SW 1271 (cell line): ENCODE measurements at places on chromosomes 4 and X.
A peak's percentile ranks its signal among the peaks of the same experiment; 100 is the strongest.

DNA sequence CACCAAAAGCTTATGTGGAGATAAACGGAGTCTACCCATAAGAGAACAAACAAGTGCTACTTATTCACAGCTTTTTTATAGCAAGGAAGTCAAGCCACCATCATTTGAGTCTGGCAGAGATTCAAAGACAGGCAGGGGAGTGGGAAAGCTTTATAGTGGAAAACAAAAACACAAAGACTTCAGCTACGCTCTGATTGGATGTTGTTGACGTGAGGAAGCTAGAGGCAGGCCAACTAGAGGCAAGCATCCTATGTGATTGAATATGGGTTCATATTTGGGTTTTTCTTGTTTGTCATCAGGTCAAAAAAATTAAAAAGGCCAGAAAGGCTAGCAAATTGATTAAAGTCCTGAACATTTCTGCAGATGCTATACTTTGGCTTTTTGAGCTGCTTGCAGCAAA, 719 bp upstream of the TCEAL4 start:
- DNase-seq, result no peak

- no peak for DNase-seq
These were observed 45.3 kb downstream of the HMGB2 start for GRCh38 chr4:173288698-173289352.

DNA sequence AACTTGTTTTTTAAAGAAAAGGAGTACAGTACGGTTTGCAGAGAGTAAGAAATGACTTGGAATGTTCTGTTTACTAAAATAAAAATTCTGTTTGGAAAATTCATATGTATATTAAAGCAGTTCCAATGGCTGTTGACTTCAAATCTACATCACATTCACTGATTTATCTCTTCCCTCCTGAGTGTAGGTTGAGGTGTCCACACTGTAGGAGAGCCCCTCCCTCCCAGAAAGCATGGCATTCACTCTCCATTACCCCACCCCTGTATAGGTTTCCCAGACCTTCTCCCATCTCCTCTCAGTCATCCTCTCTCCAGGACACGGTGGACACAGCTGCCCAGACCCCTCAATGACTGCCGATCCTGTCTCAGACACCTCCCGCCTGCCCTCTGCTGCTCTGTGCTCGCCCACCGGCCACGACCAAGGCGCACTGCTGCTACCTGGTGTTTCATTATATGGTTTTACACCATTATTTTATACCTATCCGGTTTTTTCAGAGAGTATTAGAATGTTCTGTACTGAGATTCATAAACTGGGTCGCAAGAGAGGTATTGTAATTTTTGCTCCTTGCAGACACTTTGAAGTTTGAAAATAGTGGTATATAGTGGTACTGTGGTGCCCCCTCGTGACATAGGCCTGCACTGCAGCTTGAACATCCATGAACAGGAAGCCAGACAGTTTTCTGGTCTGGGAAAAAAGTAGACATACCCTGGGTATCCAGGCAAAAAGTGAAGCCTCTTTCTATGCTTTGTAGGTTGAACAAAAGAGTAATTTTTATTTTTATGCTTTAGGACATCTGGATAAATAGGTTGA, 38.8 kb upstream of the BEX4 start:
- no peak for DNase-seq

- DNase-seq, result no peak
These were observed 130.9 kb downstream of the RELL1 start for GRCh38 chr4:37555322-37555721.

GRCh38 chrX:115449742-115450141, 111.2 kb upstream of the PLS3 start:
- DNase-seq, result no peak

- no peak for DNase-seq
These were observed 484.5 kb downstream of the IL1RAPL1 start for GRCh38 chrX:29071525-29072320.

GRCh38 chr4:47490550-47490949, 5.5 kb downstream of the ATP10D start:
- DNase-seq, result peak; percentile 44

DNA sequence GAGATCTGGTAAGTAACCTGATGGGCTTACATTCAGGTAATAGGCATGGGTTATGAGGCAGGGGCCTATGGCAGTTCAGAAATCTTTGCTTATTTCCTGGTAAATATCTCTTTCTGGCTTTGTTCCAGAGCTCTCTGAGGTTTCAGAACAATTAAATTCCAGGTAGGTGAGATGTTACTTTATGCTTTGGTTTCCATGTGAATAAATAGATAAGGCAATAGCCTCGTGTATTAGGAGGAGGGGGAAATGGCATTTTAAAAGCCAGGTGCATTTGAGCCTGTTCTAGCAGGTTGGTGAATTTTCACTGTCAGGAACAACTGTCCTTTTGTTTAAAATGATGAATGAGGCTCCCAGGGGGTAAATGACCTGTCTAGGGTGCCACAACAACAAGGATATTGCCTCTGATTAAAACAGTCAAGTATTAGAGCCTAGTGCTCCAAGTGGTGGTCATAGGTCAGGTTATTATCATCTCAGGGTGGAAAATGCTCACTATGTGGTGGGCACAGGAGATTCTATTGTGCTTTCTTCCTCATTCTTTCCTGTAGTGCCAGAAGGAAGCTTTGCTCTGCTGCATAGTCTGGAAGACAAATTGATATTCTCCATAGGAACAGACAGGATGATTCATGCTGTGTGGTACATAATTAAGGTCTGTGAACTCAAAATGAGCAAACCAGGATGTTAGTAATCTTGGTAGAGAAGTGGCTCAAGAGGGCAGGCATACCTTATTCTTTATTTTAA, 296.2 kb downstream of the INPP4B start:
- peak; percentile 20 for DNase-seq

DNA sequence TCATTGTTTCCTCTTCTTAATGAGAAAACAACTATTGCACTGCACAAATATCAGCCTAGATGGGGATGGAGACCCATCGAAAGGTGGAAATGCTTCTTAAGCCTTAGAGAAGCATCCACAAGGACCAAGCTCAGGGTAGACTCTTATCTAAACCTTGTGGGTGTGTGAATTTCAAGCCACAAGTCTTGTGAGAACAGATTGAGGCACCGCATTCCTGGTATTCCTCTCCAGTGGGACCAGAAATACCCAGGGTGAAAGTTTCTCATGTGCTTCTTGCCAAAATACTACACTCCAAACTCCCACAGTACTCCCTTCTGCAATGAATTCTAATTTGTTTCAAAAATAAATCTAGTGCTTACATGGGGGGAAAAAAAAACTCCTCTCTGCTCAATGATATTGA, 375.6 kb downstream of the PDGFC start:
- no peak for DNase-seq

GRCh38 chr4:140004922-140005627, 148.9 kb downstream of the MAML3 start:
- DNase-seq, result no peak

- DNase-seq, result no peak
These were observed 2078.4 kb upstream of the TENM3 start for GRCh38 chr4:180164799-180165198.

DNA sequence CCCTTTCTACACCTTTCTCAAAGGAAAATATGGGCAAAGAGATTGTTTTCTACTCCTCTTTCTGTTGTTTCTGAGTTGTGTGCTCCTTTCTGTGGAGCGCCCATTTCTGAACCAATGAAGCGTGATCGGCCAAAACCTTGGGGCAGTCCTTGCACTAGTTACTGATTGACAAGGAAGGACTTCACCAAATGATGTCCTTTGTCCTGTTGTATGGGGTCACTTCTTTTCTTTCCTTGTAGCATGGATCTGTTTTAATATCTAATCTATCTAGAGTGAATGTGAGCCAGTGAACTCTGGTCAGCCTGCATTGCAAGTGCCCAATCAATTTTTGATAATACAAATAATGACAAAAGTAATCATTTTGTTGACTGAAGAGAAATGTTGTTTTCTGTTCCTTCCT, 94.5 kb downstream of the EGF start:
- no peak for DNase-seq

GRCh38 chr4:155640751-155641150, 25.9 kb upstream of the GUCY1A1 start:
- no peak for DNase-seq

GRCh38 chr4:140704964-140705363, 51.2 kb downstream of the TBC1D9 start:
- DNase-seq, result no peak

DNA sequence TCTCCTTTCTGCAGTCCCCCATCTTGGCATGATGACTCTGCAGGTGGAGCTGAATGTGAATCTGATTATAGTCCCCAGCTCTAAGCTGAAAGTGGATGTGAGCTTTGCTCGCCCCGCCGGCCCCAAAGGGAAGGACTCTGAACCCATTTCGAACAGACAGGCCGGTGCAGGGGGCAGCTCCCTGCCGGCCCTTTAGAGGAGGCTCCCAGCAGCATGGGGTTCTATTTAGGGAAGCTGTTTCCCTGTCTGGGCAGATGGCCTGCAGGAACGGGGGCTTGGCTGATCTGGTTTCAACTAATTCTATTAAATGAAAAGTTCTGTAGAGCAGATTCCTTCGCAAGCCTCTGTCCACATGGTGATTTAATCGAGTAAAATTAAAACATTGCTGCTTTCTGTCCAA, 104.8 kb upstream of the MSX1 start:
- no peak for DNase-seq

DNA sequence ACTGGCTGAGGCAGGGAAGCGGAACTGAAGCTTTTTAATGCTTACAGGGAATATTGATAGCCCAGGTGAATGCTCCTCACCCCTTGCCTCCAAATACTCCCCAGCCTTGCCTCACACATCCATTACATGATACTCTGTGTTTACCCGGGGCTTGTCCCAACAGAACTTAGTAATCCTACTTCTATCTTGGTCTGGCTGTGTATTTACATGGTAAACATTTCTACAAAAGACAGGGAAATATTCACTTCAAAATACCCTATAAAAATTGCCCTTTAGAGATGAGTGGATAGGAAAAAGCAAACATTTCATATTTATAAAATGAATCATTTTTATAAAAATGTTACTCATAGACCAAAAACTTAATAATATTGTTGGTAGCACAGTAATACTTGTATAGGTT, 120.1 kb downstream of the NHS start:
- DNase-seq, result no peak

- DNase-seq, result no peak
These were observed 60.9 kb downstream of the CLOCK start for GRCh38 chr4:55485821-55486220.

- DNase-seq, result no peak
These were observed 13.2 kb downstream of the PTTG2 start for GRCh38 chr4:37973441-37973840.

DNA sequence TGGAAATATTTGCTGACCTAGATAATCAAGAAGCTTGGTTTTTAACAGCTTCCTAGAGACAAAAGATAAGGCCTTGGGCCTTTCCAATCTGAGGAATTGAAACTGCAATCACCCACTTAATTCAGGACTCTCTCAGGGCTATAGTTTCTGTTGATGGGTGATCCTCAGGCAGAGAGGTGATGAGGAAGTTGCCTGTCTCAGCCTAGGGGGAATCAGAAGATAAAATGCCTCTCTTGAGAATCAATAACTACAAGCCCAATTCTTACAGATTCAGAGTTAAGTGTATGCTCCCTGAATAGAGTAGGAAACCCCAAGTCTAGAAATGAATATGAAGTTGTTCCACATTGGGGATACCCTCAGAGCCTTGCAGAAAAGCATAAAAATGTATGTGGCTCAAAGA, 45.5 kb downstream of the NFKB1 start:
- DNase-seq, result no peak

GRCh38 chrX:39096599-39096998, 295.3 kb downstream of the MID1IP1 start:
- no peak for DNase-seq

DNA sequence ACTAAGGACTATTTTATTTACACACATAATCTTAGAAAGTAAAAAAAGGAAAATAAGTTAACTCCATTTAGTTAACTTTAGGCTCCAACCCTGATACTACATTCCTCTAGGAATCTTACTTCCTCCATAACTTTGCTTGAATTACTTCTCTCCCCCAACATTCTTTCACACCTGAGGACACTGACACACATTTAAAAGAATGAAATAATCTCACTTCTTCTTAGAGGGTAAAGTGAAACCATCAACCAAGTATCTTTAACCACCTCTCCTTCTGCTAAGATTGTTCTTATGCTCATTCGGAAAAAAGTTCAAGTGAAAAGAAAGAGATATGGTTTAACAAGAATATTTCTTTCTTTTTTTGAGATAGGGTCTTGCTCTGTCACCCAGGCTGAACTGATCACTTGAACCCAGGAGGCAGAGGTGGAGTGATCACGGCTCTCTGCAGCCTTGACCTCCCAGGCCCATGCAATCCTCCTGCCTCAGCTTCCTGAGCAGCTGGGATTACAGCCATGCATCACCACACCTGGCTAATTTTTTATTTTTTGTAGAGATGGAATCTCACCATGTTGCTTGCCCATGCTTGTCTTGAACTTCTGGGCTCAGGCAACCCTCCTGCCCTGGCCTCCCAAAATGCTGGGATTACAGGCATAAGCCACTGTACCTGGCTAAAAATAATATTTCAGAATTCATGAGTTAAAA, 28.5 kb downstream of the SLC25A4 start:
- no peak for DNase-seq
